Cardiac muscle cell (in vitro differentiated cells and primary cell): ENCODE measurements at places on chromosomes 11 and 22.

DNA sequence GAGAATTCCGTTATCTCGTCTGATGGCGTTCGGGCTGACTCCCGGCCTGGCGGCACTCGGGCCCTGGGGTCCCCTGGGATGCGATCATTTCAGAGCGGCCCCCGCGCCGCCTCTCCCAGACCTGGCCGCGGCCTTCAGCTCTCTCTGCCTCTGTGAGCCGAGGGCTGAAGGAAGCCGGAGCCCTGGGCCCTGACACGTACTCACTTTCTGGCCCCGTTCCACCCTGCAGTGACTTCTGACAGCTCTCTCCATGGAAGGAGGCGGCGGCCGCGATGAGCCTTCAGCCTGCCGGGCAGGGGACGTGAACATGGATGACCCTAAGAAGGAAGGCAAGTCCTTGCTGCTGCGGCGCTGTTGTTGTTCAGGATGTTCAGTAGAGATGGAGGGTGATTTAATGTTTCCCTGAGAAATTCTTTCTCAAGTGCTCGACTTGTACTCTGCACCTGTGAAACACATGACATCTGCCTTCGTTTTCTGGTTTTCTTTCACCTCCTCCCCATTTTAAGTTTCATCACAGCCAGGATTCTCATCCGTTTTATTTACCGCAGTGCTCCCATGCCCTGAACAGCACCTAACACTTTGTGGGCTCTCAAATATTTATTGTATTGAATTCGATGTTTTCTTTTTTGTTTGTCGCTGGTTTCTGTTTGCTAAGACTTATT is 612 bp downstream of the GTSE1 start:
- DNase-seq, result peak; percentile 30

GRCh38 chr11:35088226-35088625 is 50.7 kb upstream of the CD44 start:
- DNase-seq, result no peak

DNA sequence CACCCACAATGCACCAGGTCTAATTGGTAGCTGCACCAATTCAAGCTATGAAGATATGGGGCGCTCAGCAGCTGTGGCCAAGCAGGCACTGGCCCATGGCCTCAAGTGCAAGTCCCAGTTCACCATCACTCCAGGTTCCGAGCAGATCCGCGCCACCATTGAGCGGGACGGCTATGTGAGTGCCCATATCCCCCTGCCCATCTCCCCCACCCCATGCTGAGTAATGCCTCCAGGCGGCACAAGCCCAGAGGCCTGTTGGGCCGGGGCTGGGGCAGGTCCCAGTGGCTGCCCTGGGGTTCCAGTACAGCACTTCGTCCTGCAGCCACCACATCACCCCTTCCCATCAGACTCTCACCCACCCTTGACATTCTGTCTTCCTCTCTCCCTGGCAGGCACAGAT is 21.5 kb downstream of the POLR3H start:
- DNase-seq, result no peak

DNA sequence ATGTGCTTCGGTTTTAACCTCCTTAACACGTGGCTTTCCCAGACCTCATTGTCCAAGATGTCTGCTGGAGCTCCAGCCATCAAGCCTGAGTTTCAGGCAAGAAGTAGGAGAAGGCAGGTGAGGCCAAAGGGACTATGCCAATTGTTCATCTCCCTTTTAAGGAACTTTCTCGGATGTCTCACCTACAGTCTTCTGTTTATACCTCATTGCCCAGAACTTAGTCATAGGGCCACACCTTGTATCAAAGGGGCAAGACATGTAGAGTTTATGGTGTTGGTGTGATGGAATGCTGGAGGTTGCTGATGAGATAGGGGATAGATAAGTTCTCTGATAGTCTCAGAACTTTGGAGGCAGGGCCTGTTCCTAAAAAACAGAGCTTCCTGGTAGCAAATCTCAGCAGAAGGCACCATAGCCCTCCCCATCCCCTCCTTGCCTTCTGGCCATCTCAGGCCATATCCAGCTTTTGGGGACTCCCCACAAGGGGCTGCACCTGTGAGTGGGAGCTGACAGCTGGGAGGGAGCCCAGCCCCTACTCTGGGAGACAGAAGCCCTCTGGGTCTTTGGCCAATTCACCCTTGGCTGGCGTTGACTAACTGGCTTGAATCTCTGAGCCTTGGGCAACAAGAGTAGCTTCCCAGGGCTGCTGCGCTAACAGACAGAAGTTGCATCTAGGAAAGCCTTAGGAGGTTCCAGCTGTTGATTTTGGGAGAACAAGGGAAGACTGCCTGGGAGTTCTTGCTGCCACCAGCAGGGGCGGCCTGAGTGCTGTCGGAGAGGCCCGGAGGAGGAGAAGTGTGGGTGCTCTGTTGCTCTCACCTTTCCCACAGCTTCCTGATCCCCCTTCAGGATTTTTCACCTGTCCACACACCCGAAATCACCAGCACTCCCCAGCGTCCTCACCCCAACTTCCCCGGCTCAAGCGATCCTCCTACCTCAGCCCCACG is 149.8 kb upstream of the THY1 start:
- no peak for DNase-seq

DNA sequence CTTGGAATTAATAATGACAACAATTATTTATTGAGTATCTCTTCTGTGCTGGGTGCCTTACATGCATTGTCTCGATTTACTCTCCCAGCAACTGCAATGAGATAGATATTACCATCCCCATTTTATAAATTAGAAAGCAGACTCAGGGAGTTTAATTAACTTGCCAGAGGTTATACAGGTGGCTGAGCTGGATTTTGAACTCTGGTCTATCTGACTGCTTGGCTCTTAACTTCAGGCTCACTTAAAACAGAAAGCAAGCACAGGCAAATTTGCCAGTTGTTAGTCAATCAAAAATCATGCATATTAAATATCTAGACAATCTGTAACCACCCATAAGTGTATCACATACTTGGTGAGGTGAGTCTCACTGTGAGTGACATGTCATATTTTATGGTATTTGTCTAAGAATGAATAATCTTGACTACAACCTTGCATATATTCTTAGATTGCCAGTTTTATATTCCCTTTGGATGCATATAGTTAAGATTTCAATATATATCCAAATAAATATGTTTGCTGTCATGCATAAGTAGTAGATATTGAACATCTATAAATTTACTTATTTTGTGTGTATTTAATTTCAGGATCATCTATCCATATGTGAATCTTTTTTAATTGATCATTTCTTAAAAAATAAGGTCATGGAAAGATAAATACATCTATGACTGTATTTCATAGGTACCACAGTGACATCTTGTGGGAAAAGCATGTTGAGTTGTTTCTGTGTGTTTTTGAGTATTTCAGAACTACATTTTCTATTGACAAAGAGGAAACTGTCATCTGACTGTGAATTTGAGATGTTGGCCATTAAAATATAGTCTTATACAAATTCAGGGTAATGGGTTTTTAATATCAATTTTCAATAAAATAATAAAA is 112.0 kb upstream of the ARHGAP42 start:
- peak; percentile 50 for DNase-seq

DNA sequence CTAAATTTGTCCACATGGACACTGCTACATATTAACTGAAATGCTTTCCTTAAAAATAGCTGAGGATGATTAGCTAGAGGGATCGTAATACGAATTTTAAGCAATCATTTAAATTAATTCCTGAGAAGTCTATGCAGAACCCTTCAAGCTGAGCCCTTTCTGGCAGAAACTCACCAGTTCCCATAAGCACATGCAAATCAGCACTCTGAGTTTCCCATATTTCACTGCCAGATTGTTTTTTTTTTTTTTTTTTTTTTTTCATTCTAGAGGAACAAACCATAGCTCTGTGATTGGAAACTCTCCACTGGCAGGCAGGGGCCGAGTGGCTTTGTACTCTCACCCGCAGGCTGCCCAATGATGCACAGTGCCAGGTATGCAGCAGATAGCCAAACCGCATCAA is 145.6 kb downstream of the EFCAB6 start:
- DNase-seq, result peak; percentile 12

GRCh38 chr11:85685820-85686459 is at the start of gene CCDC89:
Gene CCDC89, minus strand, starts transcription at chr11:85686195. Its CDS starts 65 bp downstream, at chr11:85686130.
- peak; percentile 99 for DNase-seq

DNA sequence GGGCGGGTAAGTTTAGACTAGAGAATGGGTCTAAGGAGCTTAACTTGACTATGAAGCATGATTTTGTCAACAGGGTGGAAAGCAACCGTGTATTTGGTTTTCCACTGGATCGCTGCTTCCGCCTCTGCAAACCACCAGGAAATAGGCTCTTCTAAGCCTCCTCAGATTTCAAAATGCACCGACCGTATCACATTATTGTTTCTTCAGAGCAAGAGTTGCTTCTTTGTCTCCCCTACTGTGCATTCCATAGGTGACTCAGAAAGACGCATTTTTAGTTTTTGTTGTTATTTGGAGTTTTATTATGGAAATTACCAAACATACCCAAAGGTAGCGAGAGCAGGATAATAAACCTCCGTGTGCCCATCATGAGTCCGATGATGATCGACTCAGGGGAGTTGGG is 64.3 kb upstream of the RASD2 start:
- DNase-seq, result no peak

DNA sequence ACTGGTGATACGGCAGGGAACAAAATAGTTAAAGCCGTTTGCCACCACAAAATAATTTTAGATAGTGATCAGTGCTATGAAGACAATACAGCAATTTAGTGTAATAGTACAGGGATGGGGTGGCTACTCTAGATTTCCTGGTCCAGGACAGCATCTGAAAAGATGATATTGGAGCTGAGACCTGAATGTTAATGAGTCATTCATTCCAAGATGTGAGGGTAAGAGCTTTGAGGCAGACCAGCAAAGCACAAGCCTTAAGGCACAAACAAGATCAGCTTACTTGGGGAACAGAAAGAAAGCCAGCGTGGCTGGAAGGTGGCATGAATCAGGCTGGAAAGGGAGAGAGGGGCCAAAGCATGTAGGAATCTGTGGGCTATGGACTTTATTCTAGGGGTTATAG is 132.3 kb downstream of the TRIM44 start:
- no peak for DNase-seq

DNA sequence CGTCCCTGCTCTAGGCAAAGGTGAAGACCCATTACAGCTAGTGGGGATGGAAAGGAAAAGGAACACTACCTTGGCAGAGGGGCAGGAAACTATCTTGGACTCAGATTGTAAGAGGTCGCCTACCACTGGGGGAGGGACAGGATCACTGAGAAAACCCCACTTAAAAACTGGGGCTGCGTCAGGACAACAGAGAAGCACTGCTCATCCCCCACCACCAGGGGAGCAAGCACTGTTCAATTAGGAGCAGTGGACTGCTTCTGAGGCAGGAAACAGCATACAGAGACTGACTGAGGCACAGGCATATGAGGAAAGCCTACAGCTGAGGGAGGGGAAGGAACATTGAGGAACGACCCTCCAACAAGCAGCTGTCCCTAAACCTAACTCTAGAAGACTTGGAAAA is 20.8 kb upstream of the DLAT start:
- DNase-seq, result no peak

DNA sequence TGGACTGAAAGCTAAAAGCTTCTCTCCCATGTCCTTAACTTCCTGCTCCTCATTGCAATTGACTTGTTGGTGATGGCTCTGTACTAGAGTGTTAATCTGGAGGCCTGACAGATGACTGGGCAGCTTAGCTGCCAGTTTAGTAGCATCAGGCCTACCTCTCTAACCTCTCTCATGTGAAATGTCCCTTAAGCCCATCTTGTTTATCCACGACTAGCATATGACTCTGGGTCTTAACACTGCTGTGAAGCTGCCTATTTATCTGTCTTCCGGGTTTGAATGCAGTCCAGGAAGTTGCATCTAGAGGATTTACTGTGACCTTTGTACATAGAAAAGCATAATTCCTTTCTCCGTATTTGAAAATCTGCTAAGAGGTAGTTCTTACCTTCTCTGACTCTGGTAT is 85.3 kb upstream of the HORMAD2 start:
- DNase-seq, result peak; percentile 69

DNA sequence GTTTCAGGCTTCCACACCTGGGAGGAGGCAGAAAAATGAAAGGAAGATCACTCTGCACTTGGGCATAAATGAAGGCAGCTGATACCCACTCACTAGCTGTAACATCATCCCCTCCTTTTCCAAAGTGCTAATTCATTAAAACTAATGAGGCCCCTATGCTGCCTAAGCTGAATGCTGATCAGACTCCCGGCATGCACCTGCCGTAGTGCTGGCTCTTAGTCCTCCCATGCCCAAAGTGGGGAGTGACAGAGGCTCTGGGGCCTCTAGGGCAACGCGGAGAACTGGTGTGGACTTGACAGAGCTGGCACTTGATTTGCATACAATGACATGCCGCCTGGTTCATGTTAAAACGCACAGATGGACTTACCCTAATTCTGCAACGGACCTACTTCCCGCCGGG is 96.5 kb upstream of the NCAM1 start:
- no peak for DNase-seq

- DNase-seq, result no peak
Measured at GRCh38 chr11:47750725-47751124, 16.4 kb downstream of the FNBP4 start.

- no peak for DNase-seq
Measured at GRCh38 chr11:47408598-47409439, 429 bp downstream of the SLC39A13 start.

DNA sequence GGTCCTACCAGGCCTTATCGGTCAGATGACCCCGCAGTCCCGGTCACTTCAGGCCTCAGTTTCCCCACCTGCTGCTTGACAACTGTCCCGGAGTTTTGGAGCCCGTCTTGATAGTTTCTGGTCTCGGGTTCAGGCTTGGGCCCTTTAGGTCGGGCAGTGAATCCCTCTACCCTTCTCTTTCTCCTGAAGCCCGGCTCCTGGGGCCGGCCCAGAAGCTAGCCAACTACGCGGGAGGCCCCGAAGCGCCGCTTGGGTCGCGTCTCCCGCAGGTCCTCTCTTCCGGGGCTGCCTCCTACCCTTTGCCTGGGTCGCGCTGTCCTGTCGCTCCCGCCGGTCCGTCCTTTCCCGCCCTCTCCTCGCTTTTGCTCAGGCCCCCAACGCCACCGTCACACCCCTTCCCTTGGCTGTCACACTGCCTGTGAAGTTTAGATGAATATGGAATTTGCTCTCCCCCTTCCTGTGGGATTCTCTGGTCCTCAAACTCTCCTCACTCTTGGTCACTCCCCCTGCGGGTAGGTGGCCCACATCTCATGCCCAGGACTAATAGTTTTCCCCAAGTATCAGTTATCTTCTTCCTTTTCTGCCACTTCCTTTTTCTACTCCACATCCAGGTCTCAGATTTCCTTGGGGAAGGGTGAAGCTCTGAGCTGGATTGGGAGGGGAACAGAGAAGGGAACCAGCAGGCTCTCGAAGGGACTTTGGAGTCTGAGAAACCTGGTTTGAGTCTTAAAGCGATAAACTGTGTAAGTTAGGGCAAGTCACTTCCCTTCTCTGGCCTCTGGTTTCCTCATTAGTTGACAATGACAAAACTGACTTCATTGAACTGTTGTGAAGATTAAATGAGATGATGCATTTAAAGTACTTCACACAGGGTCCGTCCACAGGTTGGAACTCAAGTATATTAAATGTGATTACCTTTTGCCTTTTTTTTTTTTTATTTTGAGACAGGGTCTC is 790 bp downstream of the RAB1B start:
- peak; percentile 51 for DNase-seq

GRCh38 chr11:18320617-18321016 is 1.3 kb downstream of the HPS5 start:
- no peak for DNase-seq

DNA sequence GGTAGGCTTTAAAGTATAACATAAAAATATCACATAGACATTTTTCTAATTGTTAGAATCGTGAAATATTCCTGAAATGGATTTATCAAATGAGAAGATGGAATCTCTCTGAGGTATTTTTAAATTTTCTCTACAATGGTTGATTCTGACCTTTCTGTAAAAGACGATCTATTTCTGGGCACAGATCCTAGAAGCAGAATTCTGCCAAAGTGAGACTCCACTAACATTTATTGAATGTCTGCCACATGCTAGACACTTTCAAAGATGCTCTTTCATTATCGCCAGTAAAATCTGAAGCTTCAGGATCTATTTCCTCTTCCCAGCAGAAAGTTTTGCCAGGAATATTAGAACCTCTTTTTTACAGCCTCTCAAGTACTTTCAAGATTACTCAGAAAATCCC is 64.1 kb upstream of the TMEM45B start:
- no peak for DNase-seq
